ENCODE measurements at places on chromosomes 13 and 19. TPM values are rescaled to one million over a fixed set of nuclear protein-coding genes. Genes with fewer than 3 reads are reported as not detected.

GRCh38 chr19:12990853-12991252 is 4.4 kb upstream of the NFIX start:
- DNase-seq = no peak

The ATP1A3 gene
- total RNA-seq = 22.9 TPM

GRCh38 chr13:42548731-42549551 is 25.0 kb upstream of the TNFSF11 start:
- no peak for DNase-seq

DNA sequence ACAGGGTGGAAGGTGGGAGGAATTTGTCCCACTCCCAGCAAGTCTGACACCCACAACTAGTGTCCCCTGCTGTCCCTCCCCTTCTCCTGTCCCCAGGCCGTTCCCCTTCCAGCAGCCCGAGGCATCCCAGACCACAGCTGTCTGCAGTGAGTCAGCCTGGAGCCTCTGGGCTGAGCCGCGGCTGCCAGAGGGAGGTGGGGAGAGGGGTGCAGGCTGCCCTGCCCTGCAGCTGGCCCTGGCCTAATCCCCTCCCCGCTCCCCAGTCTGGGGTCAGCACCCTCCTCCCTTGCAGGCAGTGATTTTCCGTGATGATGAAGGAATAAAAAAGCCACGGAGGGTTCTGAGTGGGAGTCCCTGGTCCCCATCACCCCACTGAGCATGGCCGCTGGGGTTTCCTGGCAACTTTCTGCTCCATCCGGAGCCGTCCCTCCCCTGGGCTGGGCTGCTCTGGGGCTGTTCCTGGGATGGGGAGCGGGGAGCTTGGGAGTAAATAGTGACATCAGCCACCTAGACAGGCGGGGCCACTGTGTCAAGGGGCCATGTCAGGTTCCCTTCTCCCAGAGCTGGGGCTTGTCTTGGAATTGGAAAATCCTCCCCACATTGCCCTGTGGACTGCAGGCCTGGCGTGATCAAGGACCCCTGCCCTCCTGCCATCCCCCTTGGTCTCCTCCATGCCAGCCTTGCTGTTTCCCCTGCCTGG is 16.8 kb downstream of the SPC24 start:
- DNase-seq = no peak

The SYCN gene
- not detected for total RNA-seq

The PLVAP gene
- 0.82 TPM for total RNA-seq

- no peak for DNase-seq
Observed at GRCh38 chr19:15869109-15869555, 28.7 kb downstream of the CYP4F2 start.

GRCh38 chr19:15112385-15112784 is 5.2 kb downstream of the SYDE1 start:
- DNase-seq = no peak
